ENCODE measurements at places on chromosomes 12 and 14. TPM values are rescaled to one million over a fixed set of nuclear protein-coding genes. Genes with fewer than 3 reads are reported as not detected.

BCL7A gene
- total RNA-seq, result 7.0 TPM

ACVRL1 gene
- total RNA-seq, result 173 TPM

LBHD2 gene
- total RNA-seq, result not detected

HOXC12 gene
- total RNA-seq, result not detected

FIGNL2 gene
- 0.58 TPM for total RNA-seq

ENDOU gene
- total RNA-seq, result not detected

GPR84 gene
- 10.3 TPM for total RNA-seq

RFLNA gene
- total RNA-seq, result 1.4 TPM

HAL gene
- total RNA-seq, result 7.1 TPM

DLK1 gene
- total RNA-seq, result 0.26 TPM

ANKRD33 gene
- not detected for total RNA-seq

DHRS4 gene
- total RNA-seq, result 36.5 TPM

SLC25A47 gene
- not detected for total RNA-seq

B3GNT4 gene
- 0.23 TPM for total RNA-seq

TSPAN8 gene
- 7.5 TPM for total RNA-seq

RNU4-1 gene
- total RNA-seq, result 3,518 TPM

SPRYD3 gene
- 36.4 TPM for total RNA-seq

DNAH10 gene
- total RNA-seq, result 4.0 TPM

TSPAN31 gene
- total RNA-seq, result 40.0 TPM

BDKRB2 gene
- total RNA-seq, result 1.9 TPM

TRIM9 gene
- 1.4 TPM for total RNA-seq

BCL11B gene
- 1.4 TPM for total RNA-seq

SLC6A12 gene
- total RNA-seq, result 3.4 TPM

TMEM52B gene
- total RNA-seq, result 1.9 TPM

FOXM1 gene
- 16.5 TPM for total RNA-seq

PGF gene
- 4.6 TPM for total RNA-seq

TAS2R20 gene
- 1.7 TPM for total RNA-seq

PAPLN gene
- total RNA-seq, result 21.0 TPM

SLC5A8 gene
- 1.0 TPM for total RNA-seq

NEUROD4 gene
- total RNA-seq, result not detected

DIO3 gene
- total RNA-seq, result 0.84 TPM

AVPR1A gene
- total RNA-seq, result 1.1 TPM

SALL2 gene
- 7.6 TPM for total RNA-seq

TMEM229B gene
- total RNA-seq, result 3.1 TPM

FGF6 gene
- total RNA-seq, result not detected

DPF3 gene
- total RNA-seq, result 1.7 TPM

B4GALNT3 gene
- 31.4 TPM for total RNA-seq

TRAFD1 gene
- total RNA-seq, result 46.1 TPM

ADGRD1 gene
- 167 TPM for total RNA-seq

CMAS gene
- total RNA-seq, result 23.4 TPM

ARHGAP9 gene
- 24.2 TPM for total RNA-seq

CLECL1 gene
- total RNA-seq, result not detected

HEBP1 gene
- 79.5 TPM for total RNA-seq

ATXN2 gene
- 60.9 TPM for total RNA-seq

SYNDIG1L gene
- 0.87 TPM for total RNA-seq

KNTC1 gene
- total RNA-seq, result 13.6 TPM

DEGS2 gene
- 2.0 TPM for total RNA-seq

CLMN gene
- 20.1 TPM for total RNA-seq

CEBPE gene
- total RNA-seq, result 0.26 TPM

All from left lung (tissue), 14 donors.